T-cell (primary cell): ENCODE measurements at places on chromosomes 7 and 10. TPM values are rescaled to one million over a fixed set of nuclear protein-coding genes. Genes with fewer than 3 reads are reported as not detected.

DNA sequence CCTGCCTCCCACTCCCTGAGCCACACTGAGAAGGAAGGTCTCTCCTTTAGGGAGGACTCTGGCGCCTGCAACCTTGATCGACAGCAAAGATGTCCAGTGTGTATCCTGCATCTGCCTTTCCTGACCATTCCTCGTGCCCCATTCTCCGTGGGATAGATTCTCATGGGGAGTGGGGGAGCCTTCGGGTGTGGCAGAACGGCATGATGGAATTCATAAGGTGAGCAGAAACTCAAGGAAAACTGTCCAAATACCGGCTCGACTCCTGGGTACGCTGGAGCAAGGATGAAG, 636 bp upstream of the RARRES2 start:
- no peak for DNase-seq

The CRHR2 gene
- total RNA-seq, result not detected

DNA sequence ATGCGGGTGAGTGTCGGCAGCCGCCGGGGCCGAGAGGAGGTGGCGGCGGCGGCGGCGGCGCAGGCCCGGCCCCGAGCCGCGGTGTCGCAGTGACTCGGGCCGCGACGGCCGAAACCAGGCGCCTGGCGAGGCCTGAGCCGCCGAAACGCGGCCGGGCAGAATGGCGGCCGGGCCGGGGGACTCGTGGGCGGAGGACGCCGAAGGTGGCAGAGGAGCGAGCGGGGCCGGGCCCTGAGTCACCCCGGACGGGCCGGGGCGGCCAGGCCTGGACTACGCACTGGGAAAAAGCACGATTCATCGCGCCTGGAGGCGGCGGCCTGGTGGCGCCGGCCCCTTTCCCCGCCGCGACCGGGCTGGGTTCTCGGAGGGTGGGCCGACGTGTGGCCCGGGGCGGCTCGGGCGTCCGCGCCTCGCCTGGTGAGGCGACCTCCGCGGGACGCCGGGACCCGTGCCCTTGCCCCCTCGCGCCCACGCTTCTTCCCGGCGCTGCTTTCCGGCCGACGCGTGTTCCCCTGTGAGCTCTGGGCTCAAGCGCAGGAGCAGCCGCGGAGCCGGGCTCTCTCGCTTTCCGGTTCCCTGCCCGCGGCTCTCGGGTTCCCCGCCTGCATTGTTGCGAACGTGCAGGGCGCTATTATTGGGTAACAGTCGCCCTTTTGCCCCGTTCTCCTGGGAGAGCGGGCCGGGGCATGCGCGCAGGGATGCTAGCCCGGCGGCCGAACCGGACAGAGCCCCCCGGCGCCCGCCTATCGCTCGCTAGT, 500 bp downstream of the CUL1 start:
- peak; percentile 37 for DNase-seq

- DNase-seq, result no peak
Measured at GRCh38 chr7:157032644-157033482, 22.4 kb upstream of the MNX1 start.

The TMEM176B gene
- total RNA-seq, result not detected

DNA sequence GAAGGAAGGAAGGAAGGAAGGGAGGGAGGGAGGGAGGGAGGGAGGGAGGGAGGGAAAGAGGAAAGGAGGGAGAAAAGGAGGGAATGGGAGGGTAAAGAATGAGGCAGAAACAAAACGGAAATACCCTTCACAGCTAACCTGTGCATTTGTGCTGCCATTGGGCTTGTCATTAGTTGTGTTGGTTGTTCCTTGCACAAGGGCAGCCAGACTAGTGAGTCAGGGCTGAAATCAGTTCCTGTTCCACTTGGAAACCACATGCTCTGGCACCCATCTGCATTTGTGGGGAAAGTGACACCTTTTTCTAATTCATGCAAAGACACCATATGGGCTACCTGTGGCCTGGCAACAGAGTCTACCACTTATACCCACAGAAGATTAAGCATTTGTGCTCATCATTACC, 1004.0 kb upstream of the C7orf33 start:
- no peak for DNase-seq

The OLAH gene
- total RNA-seq, result not detected

DNA sequence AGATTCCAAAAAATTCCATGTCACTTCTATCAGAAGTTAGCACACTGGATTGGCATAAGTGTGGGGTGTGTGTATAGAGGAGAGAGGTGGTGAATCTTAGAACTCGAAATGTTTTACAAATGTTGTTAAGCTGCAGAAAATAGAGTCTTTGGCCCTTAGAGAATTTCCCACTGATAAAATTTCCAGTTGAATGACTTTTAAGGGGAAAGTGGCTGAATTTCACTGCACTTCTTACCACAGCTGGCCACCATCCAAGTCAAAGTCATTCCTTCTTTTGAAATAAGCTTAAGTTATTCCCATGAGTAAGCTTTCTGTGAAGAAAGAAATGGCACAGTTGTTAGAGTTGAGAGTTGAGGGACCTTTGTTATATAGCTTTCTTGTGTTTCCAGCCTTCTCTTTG, 13.9 kb downstream of the VCL start:
- no peak for DNase-seq

The KEL gene
- total RNA-seq, result 0.70 TPM

GRCh38 chr7:151339651-151340382, 1.8 kb upstream of the NUB1 start:
- no peak for DNase-seq

The ZNF789 gene
- total RNA-seq, result 24.8 TPM

The TSC22D4 gene
- 148 TPM for total RNA-seq

- no peak for DNase-seq
Measured at GRCh38 chr7:129569326-129569725, 42.2 kb upstream of the NRF1 start.

- DNase-seq, result no peak
Measured at GRCh38 chr7:74355091-74355490, 65.9 kb downstream of the CLIP2 start.

DNA sequence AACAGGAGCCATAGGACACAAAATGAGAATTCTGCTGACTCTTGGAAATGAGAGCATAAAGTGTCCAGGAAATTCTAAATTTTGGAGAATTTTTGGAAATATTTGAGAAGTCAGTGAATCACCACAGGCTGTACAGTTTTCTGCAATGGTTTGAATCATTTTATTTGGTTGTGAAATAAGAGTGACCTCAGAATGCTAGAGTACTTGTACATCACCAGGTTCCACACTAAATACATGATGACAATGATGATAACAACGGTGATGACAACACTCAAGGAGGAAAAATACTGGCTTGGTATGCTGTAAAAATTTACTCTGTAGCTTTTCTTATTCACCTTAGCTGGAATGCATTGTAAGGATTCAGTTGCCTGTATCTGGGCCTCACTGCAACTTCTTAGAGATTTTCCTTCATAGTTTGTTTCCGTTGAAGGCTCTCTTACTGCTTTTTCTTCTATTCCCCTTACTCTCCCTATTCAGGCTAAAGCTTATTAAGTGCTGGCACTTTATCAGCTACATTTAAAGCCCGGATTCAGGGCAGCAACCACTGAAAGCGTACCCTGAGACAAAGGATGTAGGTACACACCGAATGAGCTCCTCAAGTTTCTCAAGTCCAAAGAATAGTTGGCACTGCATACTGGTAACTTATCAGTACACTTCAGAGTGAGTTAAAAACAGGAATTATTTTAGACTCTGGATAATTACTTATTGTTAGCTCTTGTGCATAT, 30.2 kb upstream of the NME8 start:
- no peak for DNase-seq

DNA sequence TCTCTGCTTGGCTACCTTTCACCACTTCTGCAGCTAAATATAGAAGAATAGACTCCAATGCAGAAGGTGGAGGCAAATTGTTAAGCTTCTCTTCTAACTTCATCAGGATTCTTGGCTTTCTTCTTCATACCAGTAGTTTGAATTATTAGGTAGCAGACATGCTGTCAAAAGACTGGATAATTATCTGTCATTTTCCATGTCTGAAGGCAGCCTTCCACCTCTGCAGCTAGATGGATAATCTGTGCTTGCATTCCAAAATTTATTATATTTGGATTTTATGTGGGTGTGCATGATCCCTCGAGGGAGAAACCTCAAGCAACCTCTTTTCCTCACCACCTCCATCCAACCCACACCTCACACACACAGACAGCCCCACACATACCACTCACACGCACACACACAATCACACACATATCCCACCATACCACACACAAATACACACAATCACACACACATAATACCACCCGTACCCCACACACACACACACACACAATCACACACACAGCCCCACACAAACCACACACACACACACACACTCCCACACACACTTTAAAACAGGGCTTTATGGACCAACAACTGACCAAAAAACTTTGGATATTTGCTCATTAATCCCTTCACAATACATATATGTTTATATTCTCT, 145.0 kb downstream of the C7orf25 start:
- DNase-seq, result no peak
